ENCODE measurements at places on chromosomes 6 and 20. TPM values are rescaled to one million over a fixed set of nuclear protein-coding genes. Genes with fewer than 3 reads are reported as not detected.

GRCh38 chr6:124008988-124009765 lies 205.5 kb downstream of the NKAIN2 start:
- DNase-seq: no peak

DNA sequence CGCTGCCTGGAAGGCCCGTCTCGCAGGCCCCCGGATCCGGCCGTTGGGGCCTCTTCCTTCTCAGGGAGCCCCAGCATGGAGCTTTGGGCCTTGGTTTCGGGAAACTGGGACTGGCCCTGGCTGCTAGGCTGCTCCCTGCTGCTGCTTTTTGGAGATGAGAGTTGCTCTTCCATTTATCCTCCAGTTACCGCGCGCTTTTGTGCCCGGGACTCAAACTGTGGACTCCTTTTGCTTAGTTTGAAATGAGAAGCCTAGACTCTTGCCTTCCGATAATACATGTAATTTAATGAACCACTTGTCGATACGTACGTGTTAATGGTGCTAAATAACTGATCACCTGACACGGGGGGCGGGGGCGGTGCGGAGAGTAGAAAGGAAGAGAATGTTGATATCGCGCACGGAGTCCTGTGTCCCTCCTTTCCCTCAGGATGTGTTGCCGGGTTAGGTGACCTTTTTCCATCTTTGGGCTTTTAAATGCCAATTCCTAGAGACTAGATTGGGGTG lies 968 bp downstream of the PHF3 start:
- DNase-seq: peak; percentile 54

- peak; percentile 60 for DNase-seq
Measured at GRCh38 chr6:75402296-75402695, 91.3 kb downstream of the FILIP1 start.

GRCh38 chr6:170030821-170031471 lies 259.9 kb downstream of the DLL1 start:
- DNase-seq: no peak

NOP56 gene
- polyA plus RNA-seq: 161 TPM

- no peak for DNase-seq
Measured at GRCh38 chr20:8127553-8128255, 4.4 kb upstream of the PLCB1 start.

GRCh38 chr6:41975276-41975675 lies 33.7 kb upstream of the CCND3 start:
- no peak for DNase-seq

GRCh38 chr6:116451916-116452315 lies 9.3 kb upstream of the CALHM6 start:
- no peak for DNase-seq

- DNase-seq: no peak
Measured at GRCh38 chr6:56328728-56329090, 81.3 kb upstream of the COL21A1 start.

- no peak for DNase-seq
Measured at GRCh38 chr6:148451690-148452089, 109.1 kb downstream of the SASH1 start.

DNA sequence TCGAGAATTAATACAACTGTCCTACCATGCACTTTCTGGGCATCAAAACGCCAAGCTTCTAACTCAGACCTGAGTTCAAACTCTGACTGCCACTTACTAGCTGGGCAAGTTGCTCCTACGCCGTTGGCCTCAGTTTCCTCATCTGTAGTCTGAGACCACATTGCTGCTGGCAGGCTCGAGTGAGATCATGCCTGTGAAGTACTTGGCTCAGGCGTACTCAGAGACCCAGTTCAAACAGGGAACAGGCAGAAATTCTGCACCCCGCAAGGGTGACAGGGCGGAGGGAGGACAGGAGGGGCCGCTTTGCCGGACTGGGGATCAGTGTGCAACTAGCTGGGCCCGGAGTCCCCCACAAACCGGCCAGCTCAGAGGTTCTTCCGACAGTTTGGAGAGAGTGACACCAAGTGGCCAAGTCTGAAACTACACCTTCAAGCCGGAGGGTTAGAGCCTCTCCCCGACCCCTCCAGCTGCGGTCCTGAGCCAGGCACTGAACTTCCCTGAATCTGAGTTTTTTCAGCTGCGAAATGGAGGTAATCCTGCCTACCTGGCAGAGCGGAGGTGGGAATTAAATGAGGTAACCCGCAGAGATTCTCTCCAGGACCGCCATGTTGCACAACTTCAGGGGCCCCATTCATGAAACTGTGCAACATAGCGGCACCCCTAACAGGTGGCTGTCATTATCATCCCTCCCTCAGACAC lies 46.0 kb upstream of the PTPN1 start:
- no peak for DNase-seq

COL9A3 gene
- 10.6 TPM for polyA plus RNA-seq

RBPJL gene
- not detected for polyA plus RNA-seq

DNA sequence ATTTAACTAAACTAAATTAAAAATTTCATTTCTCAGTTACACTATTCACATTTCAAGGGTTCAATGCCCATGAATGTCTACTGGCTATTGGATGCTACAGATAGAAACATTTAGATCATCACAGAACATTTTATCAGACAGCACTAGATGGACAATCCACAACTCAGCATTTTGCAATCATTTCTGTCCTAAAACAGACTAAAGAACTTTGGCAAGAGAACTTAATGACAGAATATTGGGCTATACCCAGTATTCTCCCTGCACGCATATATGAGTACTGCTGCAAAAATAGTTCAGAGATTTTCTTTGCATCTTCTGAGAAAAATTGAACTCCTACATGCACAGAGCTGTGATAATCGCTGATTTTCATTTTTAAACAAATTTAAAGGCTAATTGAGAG lies 36.1 kb upstream of the FBXO30 start:
- peak; percentile 5 for DNase-seq

SLCO4A1 gene
- polyA plus RNA-seq: 0.26 TPM

GRCh38 chr6:37495244-37495934 lies 4.3 kb downstream of the CCDC167 start:
- no peak for DNase-seq

DNA sequence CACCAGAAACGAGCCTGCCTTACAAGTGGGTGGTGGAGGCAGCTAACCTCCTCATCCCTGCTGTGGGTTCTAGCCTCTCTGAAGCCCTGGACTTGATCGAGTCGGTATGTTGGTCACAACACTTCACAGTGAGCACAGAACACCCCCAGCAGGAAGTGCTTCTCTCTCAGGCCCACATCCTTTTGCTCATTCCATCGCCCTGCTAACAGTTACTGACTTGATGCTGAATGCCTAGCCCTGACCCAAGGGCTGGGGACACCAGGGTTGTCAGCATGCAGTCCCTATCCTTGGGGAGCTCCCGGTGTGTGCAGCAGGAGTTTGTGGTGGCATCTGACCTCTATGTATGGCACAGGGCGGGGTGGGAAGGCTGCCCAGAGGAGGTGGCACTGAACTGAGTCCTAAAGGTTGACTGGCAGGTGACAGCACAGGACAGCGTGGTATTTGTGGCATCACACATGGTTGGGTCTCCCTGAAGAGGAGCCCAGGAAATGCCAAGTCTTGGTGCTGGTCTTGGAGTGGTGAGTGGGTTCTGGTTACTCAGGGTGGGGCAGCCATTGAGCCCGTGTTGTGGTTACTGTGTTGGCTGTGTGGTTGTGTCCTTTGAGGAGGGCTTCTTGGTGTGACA lies 26.7 kb downstream of the GTSF1L start:
- no peak for DNase-seq

RPS6KA2 gene
- 25.9 TPM for polyA plus RNA-seq

PGC gene
- not detected for polyA plus RNA-seq

CRISP3 gene
- 0.14 TPM for polyA plus RNA-seq

DNA sequence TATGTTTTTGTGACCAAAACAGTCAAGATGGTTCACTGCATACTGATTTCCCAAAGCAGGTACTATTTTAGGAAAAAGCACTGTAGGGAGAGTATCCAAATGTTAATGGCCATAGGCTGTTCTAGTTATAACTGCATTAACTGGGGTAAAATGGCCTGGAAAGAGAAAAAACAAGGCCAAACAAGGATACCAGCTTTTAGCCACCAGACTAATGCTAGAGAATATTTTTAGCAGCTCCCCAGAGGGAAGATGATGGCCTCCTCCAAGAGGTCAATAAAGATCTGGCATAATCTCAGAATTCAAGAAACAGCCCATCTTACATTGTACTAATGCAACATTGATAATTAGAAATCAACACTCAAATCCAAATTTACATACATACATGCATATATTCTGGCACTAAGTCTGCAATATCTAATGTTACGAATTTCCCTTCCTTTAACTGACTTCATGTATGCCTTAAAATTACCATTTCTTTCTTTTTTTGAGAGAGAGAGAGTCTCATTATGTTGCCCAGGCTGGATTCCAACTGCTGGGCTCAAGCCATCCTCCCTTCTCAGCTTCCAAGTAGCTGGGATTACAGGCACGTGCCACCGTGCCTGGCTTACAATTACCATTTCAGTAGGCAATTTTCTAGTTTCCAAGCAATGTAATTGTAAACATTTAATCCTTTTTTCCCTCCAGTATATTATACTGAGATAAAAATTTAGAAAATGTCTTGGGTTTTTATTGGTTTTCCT lies 9.3 kb downstream of the COX7A2 start:
- DNase-seq: peak; percentile 36

- DNase-seq: peak; percentile 94
Measured at GRCh38 chr6:169158174-169158573, 95.5 kb downstream of the THBS2 start.

GRCh38 chr20:19688031-19688806 lies 69.8 kb upstream of the RIN2 start:
- no peak for DNase-seq

GRCh38 chr6:104574135-104574750 lies 285.5 kb downstream of the HACE1 start:
- DNase-seq: no peak

DNA sequence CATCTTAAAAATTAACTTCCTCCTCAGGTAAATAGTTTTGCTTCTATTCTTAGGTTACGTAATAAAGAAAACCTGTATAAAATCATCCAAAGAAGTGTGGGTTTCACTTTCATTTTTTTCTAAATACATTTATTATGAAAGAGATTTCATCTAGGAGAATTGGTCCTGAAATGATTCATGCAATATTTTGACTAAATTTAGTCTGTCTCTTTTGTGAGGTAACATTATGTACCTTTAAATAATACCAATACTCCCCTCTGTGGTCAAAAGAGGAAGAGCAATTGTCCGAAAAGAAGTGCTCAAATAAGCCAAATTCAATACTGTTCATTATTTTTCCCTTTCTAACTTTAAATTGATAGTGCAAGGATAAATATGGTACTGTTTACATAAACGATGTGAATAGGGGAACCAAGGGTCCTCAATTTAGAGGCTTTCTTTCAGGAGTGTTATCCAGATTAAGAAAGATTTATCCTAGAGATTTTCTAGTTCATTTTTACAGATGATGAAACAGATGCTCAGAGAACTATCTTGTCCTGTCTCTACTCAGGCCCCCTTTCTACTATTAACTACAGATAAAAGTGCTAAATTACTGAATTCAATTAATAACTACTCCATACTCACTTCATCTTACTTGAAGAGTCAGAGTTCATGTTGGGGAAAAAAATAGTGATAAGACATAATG lies 26.2 kb downstream of the CYP39A1 start:
- peak; percentile 35 for DNase-seq

GRCh38 chr20:17928633-17929311 lies 39.8 kb downstream of the SNX5 start:
- no peak for DNase-seq

DNA sequence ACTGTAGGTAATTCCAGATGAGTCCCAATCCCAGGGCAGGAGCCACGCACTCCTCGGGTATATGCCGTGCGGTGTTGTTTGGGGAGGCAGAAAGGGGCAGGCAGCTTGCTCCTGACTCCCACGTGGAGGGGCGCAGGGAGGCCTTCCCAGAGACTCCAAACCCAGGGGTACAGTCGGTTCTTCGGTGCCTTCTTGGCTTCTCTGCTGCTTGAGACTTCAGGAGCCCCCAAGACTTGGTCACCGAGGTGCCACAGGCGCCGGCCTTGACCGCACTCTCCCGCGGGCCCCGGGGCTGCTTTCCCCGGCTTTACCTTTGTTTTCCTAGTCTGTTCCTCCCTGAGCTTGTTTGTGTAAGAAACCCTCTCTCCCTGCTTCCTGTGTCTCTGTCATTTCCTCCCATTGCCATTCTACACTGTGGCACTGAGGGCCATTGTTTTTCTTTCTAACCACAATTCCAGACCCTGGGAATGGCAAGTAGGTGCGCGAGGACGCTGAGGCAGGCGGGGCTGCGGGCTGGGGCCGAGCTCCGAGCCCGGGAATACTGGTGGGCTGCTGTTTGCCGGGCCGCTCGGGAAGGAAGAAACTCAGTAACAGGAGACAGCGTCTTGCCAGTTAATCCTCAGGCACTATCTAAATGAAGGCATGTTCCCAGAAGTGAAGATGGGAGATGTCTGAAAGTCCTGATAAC lies 215.6 kb upstream of the HEY2 start:
- no peak for DNase-seq

DNA sequence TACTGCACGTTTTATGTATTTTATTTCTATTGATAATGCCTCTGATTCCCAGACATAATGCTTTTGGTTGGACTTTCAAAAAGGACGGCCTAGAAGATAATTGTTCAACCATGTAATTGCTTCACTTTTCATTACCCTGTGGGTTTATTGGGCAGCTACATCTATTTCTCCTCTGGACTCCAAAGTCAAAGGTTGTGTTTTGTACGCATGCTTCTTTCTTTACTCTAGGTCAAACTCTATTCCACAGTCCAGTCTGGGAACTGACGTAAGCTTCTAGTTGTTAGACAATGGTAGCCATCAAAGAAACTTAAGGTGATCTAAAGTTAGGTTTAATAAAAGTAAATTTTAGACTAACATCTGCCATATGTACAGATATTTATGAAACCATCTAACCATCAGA lies 6.6 kb upstream of the SLC17A3 start:
- DNase-seq: no peak

DNA sequence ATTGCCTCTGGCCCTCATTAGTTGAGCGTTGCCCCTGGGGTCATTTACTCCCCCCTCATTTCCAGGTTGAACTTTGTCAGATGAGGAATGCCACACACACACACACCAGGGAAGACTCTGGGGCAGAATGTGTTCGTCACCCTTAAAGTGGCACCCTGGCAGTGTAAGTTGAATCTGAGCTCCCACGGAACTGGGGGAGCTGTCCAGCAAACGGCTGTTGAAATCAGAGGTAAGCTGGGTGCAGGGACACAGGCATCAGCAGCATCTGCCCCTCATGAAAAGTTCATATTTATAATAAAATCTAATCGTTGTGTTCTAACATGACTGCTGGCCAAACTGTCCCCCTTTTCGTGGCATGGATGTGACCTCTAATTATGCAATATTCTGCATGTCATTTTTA lies 4.3 kb upstream of the MC3R start:
- DNase-seq: no peak

Measured in hindlimb muscle (tissue), 1 donor.